ENCODE measurements at places on chromosomes 6 and 20.
A peak's percentile ranks its signal among the peaks of the same experiment; 100 is the strongest.

DNA sequence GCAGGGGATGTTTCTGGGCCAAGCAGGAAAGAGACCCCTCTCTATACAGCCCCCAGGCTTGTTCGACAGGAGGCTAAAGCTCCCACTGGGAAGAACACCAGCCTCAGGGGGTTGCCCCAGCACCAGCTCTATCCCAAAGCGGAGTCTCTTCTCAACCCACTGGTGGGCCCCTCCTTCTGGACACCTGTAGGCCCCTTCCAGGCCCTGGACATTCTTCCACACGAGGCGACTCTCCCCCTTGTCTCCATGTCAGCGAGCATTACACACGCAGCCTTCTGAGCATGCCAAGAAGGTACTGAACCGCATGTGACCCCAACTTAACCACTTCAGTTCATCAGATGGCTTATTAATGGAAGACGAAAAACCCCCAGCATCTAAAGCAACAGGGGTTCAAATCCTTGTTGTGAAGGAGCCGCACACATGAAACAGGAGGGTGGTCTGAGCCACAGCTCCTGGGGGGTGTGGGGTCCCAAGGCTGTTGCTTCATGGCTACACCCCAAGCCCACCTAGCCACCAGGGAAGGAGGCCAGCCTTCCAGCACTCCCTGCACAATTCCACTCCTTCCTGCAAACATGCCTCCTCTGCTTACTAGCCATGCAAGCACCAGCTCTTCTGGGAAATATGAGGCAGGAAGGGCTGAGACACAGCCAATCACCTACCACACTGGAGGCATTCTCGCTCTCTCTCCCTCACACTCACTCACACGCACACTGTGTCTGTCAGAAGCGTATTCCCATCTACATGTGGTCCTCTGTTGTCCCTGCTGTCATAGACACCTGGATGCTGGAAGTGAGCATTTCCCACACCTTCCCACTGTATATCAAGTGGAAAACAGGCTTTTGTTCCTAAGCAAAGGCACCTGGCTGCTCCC, 104.5 kb downstream of the NOL4L start:
- no peak for DNase-seq

DNA sequence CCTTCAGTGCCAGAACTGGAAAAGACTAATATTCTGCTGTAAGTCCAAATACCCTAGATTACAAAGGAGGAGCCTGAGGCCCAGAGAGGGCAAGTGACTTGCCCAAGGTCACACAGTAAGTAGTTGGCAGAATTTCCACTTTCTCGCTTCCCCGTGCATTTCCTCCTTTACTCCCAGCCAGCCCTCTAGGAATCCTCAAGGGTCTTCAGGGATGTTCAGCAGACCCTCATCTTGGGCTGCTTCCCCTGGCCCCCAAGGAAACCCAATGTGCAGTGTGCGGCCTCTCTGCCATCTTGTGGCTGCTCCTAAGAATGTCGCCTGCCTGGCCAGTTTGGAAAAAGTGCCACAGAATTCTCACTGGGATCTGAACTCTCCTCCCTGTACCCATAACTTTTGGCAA, 217.7 kb upstream of the LRFN2 start:
- peak; percentile 48 for DNase-seq

- DNase-seq = no peak
Measured at GRCh38 chr6:42038163-42038562, 12.2 kb upstream of the TAF8 start.

DNA sequence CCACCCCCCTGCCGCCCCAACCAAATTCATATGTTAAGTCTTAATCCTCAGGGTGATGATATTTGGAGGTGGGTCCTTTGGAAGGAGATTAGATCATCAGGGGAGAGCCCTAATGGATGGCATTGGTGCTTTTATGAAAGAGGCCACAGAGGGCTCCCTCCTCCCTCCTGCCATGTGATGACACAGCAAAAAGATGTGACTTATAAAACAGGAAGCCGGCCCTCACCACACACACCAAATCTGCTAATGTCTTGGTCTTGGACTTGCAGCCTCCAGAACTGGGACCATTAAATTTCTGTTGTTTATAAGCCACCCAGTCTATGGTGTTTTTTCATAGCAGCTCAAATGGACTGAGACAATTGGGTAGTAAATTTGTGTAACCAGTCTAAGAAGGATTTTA, 176.3 kb downstream of the ADGRG6 start:
- DNase-seq = no peak

DNA sequence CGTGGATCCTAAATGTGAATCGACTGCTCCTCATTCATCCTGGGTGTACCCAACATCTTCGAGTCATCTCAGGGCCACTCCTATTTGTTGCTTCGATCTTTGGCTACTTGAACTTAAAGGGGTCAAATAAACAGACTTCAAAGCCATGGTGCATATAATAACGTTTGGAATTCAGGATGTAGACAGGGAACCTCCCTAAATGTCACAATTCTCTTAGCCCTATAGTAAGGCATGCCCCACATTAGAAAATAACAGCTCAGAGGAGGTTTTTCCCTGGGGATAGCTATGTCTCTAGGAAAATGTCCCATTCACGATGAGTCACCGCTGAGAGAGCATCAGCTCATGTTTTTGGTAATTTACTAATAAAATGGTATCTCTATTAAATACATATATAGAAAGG, 54.8 kb upstream of the BMP6 start:
- no peak for DNase-seq

DNA sequence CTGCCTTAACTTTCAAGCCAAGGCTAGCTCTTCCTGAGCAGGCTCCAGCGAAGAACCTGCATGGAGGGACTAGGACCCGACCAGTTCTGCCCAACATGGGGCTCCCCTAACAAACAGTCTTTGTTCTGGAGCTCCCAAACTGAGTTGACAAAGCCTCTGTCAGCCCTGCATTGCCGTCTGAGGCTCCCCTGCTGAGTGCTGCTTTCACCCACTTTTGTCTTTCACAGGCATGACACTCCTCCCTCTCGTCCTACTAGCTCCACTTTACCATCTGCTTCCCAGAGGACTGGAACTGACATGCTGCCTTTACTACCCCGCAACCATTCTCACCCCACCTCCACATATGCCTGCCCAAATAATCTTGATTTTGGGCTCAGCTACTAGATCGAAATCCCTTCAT, 45.1 kb upstream of the B4GALT5 start:
- DNase-seq = no peak

All from SK-N-SH (cell line).